ENCODE measurements at places on chromosomes 12 and 14. TPM values are rescaled to one million over a fixed set of nuclear protein-coding genes. Genes with fewer than 3 reads are reported as not detected.

DNA sequence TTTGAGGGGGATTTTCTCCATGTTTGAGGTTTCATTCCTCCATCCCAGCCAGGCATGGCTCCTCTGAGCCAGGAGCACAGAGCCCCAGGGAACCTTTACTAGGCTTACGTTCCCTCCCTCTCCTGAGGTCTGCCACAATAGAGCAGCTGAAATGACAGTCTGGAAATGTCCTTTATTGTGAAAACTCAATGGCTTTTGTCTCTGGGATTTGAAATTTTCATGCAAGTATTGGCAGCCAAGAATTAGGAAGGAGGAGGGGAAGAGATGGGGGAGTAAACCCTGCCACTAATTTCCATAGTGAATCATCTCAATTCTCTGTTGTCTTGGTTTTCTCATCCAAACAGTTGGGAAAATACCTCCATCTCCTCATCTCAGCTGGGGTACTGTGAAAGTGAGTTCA, 2.6 kb upstream of the PLEKHG3 start:
- DNase-seq = no peak

DNA sequence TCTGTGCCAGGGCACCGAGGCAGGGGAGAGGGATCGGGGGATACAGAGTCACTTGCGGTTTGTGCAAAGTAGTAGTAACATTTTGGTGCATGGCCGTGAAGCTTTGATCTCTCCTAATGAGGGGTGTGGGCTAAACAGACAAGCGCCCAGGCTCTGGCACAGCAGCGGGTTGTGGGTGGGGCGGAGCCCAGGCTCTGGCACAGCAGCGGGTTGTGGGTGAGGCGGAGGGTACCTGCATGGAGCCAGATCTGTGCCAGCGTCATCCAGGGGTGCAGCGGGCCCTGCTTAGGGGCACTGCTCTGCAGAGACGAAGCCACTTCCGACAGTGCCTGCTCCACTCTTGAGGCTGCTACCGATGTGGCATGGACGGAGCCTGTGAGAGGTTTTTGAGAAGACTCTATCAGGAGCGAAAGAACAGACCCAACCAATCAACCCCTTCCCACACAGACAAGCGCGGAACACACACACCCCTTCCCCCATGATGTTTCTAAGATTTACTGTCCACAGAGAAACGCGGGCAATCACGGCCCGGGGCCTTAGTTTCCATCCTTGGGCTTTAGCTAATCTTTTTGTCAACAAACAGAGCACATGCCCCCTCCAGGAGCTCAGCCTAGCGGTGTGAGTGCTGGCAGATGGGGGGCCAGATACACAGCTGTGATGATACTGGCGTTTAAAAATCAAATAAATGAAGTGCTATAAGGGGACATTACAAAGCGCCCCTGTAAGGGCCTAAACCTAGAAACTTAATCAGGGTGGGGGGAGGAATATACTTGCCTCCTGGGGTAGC, 196.6 kb downstream of the CALM1 start:
- DNase-seq = no peak

- DNase-seq = no peak
These were observed 33.0 kb upstream of the ATF7IP start for GRCh38 chr12:14332482-14332881.

DNA sequence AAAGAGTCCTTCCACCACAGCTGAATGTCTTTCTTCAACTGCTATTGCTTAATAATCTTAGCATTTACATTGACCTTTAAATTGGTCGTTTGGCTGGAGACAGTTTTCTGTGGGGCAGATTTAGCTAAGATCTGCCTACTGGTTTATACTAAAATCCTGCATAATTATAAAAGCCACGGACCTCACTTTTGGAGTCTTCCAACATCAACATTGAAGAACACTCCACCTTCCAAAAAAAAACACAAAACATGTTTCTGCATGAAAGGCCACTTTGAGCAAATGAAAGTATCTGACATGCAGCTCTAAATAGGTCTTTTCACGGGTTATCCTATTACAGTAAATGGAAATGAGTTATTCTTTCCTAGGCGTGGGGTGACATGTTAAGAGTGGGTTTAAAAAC, 57.0 kb upstream of the KRR1 start:
- DNase-seq = no peak

Gene SNRPF
- total RNA-seq = 9.3 TPM
